ENCODE measurements at places on chromosomes 5 and 9.

DNA sequence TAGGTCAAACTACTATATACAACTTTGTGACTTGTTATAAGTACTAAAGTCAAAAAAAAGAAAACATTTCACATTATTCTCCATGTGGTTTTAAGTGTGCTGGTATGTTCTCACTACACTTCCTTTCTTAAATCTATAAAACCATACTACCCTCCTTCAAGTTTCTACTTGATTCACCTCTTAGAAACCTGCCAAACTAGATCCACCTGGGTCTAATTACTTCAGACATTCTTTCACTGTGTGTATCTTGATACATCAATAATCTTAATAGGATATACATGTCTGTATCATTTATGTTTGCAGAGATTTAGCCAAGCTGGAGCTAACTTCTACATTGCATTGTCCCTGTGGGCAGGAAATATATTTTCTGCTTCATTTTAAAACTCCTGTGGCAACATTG lies 1012.6 kb downstream of the EFNA5 start:
- no peak for DNase-seq

DNA sequence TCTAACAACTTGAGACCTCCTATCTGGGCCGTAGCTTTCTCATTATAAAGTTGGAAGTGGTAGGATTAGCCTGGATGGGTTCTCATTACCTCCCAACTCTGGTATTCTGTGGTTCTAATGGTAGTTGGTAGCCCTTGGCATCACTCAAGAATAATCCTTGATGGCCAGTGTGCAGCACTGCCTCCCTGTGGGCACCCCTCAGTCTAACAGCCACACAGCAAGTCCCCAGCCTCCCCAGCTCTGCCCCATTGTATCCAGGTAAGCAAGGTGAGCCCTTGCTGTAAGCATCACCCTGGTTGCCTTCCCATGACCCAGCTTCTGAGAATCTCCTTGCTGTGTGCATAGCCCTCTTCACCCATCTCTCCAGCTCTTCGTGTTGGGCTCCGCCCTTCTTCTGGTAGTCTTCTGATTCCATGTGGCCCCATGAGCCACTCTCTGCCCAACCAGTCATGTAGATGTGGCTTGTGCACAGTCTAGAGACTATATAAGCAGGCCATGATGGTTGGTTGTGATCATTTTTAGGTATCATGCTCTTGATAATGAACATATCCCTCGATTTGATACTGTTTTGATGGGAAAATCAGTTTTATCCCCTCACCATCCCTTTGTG lies 57.6 kb upstream of the GRHPR start:
- no peak for DNase-seq

DNA sequence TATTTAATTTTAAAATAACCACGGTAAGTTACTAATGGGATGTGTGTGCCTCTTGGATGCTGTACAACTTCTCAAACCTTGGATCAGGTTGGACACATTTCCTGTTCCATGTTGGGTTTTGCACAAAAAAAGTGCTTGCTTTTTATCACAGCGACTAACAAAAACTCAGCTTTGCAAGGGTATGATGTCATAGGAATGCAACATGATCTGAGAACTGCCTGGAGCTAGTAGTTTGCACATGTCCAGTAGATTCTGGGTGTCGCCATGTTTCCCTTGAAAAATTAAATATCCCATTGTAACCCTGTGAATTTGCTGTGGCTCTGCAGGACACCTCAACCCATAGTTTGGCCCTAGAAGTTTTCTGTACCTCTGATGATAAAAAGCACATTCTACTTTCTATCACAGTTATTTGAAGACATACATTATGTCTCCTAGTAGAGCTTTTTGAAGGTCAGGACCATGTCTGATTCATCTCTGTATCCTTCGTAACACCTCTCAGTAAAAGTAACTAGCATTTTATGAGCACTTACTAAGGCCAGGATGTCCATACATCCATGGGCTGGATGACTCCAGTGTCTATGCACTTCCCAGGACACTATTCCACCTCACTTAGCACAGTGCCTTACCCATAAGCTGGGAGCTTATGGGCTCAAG lies 11.5 kb upstream of the FRMPD1 start:
- no peak for DNase-seq

DNA sequence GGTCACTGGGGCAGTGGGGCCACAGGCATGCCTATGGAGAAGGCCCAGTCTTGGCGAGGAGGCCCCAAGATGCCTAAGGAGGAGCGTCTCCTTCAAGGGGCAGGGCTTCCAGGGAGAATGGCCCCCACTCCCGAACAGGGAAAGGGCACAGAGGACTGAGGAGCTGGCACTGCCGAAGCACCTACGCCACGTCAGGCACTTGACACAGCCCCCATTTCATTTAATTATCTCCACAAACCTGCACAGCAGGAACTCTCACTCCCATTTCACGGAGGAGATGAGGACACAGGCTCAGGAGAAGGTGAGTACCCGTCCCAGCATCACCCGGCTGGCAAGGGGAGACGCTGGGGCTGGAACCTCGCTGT lies 26.0 kb downstream of the EGR1 start:
- DNase-seq = no peak
